Suprapubic skin (tissue), 4 donors: ENCODE measurements at places on chromosomes 16 and 17. TPM values are rescaled to one million over a fixed set of nuclear protein-coding genes. Genes with fewer than 3 reads are reported as not detected.

GRCh38 chr16:80323808-80324195 lies 217.0 kb upstream of the DYNLRB2 start:
- no peak for DNase-seq
- no peaks in the 10 kb centered on the region for H3K4me1 ChIP-seq
- H3K27ac ChIP-seq: no peak overlapping the region
- no peaks in the 10 kb centered on the region for H3K27me3 ChIP-seq
- no peaks in the 10 kb centered on the region for H3K36me3 ChIP-seq
- H3K4me3 ChIP-seq: no peak overlapping the region

GRCh38 chr16:959232-960040 lies 11.3 kb downstream of the LMF1 start:
- H3K27ac ChIP-seq: no peak overlapping the region
- no peaks in the 10 kb centered on the region for H3K27me3 ChIP-seq
- H3K4me1 ChIP-seq: peaks cover 6% of the 10 kb centered on the region
- H3K4me3 ChIP-seq: no peak overlapping the region

- no peaks in the 10 kb centered on the region for H3K36me3 ChIP-seq
- no peak for DNase-seq
- H3K27ac ChIP-seq: no peak overlapping the region
- peaks cover 43% of the 10 kb centered on the region for H3K27me3 ChIP-seq
These were observed 263.9 kb downstream of the C16orf95 start for GRCh38 chr16:87053016-87053982.

Gene TNS4
- 730 TPM for total RNA-seq

DNA sequence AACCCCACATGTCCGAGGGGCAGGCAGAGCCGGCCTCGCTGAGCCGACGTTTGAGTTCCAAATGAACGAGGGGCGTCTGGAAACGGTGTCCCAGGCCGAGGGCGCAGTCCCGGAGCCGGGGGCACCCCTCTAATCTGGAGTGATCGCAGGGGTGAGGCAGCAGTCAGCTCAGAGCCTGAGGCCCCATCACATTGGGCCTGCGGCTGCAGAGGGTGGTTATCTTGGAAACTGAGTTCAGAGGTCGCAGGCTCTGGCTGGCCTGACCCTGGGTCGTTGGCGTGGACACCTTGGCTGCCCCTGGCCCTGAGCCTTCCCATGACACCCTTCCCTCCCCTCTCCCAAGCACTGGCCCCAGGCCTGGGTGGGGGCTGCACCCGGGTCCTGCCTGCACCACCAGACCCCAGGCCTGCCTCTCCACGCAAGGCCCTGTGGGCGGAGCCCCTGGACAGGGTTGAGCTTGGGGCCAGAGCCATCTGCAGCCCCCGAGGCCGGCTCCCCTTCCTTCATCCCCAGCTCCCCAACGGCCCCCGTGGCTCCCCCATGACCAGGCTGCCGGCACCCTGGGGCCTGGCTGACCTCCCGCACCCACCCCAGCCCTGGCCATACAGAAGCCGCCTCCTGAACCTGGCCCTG lies 45.6 kb downstream of the ZFPM1 start:
- H3K36me3 ChIP-seq: no peaks in the 10 kb centered on the region
- H3K27ac ChIP-seq: no peak overlapping the region
- no peaks in the 10 kb centered on the region for H3K27me3 ChIP-seq
- no peak overlapping the region for H3K4me3 ChIP-seq
- DNase-seq: no peak

GRCh38 chr17:16283705-16284104 lies 66.7 kb downstream of the PIGL start:
- H3K36me3 ChIP-seq: no peaks in the 10 kb centered on the region
- DNase-seq: no peak
- H3K4me3 ChIP-seq: no peak overlapping the region
- H3K4me1 ChIP-seq: peaks cover 30% of the 10 kb centered on the region

Gene ANKRD40CL
- total RNA-seq: not detected

Gene LITAFD
- not detected for total RNA-seq

GRCh38 chr16:5647051-5647450 lies 549.5 kb upstream of the EEF2KMT start:
- H3K4me1 ChIP-seq: no peaks in the 10 kb centered on the region
- no peak overlapping the region for H3K27ac ChIP-seq
- H3K4me3 ChIP-seq: no peak overlapping the region
- H3K36me3 ChIP-seq: no peaks in the 10 kb centered on the region

Gene KRTAP4-9
- total RNA-seq: 58.8 TPM

DNA sequence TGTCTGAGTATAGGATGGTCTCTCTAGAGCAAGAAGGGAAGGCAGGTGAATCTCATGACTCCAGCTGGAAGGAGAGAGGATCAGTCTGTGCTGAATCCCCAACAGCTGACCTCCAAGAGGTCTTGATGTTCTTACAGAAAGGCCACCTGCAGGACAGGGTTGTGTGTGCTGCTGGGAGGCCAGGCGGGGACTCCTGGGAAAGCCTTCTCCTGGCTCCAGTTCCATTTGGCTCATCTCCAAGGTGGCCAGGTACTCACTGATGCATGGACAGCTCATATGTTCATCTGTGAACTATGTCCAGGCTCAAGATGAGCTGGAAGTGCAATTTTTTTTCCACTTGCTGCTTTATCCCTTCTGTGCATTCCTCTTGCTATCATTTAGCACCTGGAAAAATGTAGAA lies 730.2 kb upstream of the RBFOX1 start:
- H3K4me3 ChIP-seq: no peak overlapping the region
- H3K36me3 ChIP-seq: no peaks in the 10 kb centered on the region
- no peak overlapping the region for H3K27ac ChIP-seq
- H3K4me1 ChIP-seq: no peaks in the 10 kb centered on the region
- no peak for DNase-seq

- no peak overlapping the region for H3K4me3 ChIP-seq
- no peak for DNase-seq
- H3K27me3 ChIP-seq: peaks cover 1% of the 10 kb centered on the region
- H3K4me1 ChIP-seq: no peaks in the 10 kb centered on the region
- H3K36me3 ChIP-seq: no peaks in the 10 kb centered on the region
- H3K27ac ChIP-seq: no peak overlapping the region
These were observed 45.4 kb upstream of the EMP2 start for GRCh38 chr16:10625595-10626357.

Gene CYTH1
- total RNA-seq: 57.6 TPM

Gene INO80E
- 48.2 TPM for total RNA-seq

DNA sequence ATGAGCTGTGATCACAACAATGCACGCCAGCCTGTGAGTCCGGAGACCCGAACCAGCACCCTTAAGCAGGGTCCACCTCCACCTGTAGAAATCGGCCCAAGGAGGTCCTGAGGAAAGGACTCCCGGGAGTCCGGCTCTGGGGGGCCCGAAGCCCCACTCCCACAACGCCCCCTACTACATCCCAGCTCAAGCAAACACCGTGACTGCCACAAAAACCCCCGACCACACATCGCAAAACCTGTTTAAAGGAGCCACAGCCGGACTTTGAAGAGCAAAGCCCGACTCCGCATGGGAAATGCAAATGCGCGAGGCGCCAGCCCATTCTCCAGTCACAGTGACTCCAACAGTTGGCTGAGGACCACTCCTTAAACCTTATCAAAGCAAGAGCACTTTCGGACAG lies 682.4 kb downstream of the KCNJ18 start:
- no peak overlapping the region for H3K4me3 ChIP-seq
- no peak overlapping the region for H3K27ac ChIP-seq
- no peak for DNase-seq
- no peaks in the 10 kb centered on the region for H3K4me1 ChIP-seq
- H3K27me3 ChIP-seq: no peaks in the 10 kb centered on the region
- no peaks in the 10 kb centered on the region for H3K36me3 ChIP-seq

DNA sequence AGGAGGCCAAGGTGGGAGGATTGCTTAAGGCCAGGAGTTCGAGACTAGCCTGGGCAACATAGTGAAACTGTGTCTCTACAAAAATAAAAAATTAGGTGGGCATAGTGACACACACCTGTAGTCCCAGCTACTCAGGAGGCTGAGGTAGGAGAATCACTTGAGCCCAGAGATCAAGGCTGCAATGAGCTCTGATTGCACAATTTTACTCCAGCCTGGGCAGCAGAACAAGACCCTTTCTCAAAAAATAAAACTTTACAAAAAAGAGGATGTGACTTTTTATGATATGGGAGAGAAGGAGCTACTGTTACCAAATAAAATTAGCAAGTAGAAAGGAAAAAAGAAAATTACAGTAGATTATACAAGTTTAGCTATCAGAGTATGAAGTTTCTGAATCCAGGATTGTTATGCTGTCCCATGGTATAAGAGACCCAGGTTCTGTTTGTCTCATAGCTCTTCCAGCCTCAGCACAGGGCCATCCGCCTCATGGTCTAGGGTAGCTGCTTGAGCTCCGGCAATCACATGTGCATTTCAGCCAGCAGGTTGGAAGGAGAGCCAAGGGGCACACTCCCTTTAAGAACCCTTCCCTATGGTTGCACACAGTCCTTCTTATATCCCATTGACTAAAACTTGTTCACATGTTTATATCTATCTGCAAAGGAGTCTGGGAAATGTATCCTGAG lies 13.5 kb downstream of the EEF2K start:
- no peaks in the 10 kb centered on the region for H3K27me3 ChIP-seq
- H3K27ac ChIP-seq: no peak overlapping the region
- H3K4me1 ChIP-seq: peaks cover 37% of the 10 kb centered on the region

Gene PERCC1
- total RNA-seq: not detected

- DNase-seq: peak; percentile 91
- no peaks in the 10 kb centered on the region for H3K27me3 ChIP-seq
- H3K4me3 ChIP-seq: peak overlapping the region; percentile 96
- H3K36me3 ChIP-seq: peaks cover 23% of the 10 kb centered on the region
These were observed 432 bp downstream of the ZNF276 start for GRCh38 chr16:89721546-89722391.

DNA sequence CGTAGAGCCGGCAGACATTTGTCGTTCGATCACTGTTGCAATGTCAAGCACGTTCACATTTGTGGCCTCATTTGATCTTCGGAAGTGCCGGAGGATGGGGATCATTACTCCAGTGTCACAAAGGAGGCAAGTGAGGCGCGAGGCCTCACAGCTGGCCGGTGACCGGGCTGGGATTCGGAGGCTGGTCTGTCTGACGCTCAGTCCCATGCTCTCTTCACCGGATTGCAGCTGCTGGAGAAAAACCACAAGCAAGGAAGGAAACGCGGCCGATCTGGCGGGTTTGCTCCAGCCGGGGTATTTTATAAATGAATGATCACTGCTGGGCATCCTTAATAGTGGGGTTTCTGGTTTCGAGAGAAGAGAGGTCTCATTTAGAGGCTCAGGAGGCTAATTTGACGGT lies 127.8 kb downstream of the OR1D5 start:
- H3K27ac ChIP-seq: no peak overlapping the region
- no peaks in the 10 kb centered on the region for H3K27me3 ChIP-seq
- no peaks in the 10 kb centered on the region for H3K36me3 ChIP-seq
- H3K4me3 ChIP-seq: no peak overlapping the region

Gene CX3CL1
- total RNA-seq: 13.1 TPM

Gene RAPGEFL1
- 221 TPM for total RNA-seq

Gene CA4
- not detected for total RNA-seq

DNA sequence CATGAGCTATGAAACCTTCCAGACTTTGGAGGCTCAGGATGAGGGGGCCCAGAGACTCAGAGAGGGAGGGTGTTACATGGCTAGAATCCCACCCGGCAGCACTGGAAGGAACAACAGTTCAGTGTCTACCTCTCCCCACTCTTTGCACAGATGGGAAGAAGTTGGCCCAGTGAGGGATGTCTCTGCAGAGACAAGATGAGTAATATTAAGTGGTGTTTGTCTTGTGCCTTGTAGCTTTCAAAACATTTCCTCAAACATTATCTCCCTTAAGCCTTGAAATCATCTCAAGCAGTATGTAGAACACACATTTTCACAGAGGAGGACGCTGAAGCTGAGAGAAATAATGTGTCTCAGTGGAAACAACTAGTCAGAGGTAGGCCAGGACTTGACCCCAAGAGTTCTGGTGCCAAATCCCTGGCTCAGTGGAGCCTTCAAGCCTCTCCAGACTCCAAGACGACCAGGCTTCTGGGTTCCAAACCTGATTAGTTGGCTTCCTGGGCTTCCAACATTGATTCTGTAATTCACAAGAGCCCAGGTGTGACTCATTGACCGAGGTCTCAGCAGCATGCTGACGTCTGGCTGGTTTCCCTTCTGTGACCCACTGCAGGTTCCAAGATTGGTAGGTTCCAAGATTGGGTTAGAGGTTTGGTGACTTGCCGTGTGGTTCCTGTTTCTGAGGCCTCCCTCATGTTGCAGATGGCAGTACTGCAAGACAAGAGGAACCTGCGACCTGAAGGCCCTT lies 7.4 kb downstream of the RNF112 start:
- H3K4me3 ChIP-seq: no peak overlapping the region
- no peak for DNase-seq

Gene PPP1R1B
- 112 TPM for total RNA-seq

Gene TP53TG3
- not detected for total RNA-seq
